ENCODE measurements at places on chromosomes 1 and 21.

- no peak for DNase-seq
Measured at GRCh38 chr1:222034790-222035189, 292.9 kb upstream of the DUSP10 start.

- DNase-seq: no peak
Measured at GRCh38 chr1:233668146-233668724, 54.3 kb downstream of the KCNK1 start.

DNA sequence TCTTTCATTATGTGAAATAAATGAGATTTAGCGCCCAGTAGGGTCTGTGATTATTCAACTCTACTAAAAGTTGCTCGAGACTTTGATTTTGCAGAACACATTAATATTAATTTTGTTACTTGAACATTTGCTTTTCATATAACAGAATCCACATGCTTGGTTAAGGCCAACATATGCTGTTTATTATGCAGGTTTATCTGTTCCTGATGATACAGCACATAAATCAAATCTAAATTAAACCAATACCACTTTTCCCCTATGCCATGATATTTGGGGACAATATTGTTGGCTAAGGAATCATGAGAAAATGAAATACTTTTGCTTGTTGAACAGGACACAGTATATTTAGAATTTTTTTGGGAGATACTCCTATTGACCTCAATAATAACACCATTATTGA lies 291.1 kb downstream of the USP25 start:
- no peak for DNase-seq

GRCh38 chr1:41259221-41259620 lies 17.1 kb upstream of the SCMH1 start:
- no peak for DNase-seq

GRCh38 chr21:29017639-29018237 lies 1.4 kb downstream of the RWDD2B start:
- DNase-seq: no peak

DNA sequence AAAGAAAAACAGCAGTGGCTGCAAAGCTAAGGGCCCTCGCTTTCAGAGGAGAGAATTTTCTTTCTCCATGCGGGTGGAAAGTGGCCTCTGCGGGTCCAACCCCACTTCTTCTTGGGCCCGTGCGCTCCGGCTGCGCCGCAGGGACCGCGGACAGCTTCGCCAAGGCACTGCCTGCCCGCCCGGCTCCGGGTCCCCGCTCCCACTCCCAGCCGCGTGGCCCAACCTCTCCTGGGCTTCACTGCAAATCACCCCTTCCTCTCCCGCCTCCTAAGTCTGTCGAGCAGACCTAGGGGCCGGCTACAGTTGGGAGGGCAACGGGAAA lies 1.0 kb upstream of the RUNX3 start:
- no peak for DNase-seq

DNA sequence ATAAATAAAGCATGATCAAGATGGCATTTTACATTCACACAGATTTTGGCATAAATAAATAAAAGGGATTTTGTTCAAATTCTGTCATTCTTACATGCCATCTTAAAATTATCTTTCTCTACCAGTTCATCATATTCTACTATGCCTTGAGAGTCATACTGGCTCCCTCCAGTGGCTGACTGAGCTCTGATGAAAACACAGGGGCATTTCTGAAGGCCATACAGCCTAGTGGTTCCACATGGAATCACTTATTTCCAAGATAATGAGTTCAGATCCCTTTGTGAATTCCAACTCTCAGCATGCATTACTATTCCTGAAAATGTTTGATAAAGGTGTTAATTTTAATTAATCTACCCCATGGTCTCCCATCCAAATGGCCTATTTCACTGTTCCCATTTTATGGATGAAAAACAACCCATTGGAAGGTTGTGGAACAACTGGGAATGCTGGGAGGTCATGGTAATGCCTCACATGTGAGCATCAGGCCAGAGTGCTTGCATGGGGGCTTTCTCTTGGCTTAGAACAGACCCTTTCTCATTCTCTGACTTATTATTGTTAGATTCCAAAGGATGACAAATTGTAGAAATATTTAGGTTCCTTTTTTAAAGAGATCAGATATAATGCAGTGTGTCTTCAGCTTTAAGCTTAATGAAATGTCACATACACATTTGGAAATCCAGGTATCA lies 622.4 kb upstream of the PKN2 start:
- no peak for DNase-seq

GRCh38 chr1:97143236-97143882 lies 421.8 kb downstream of the PTBP2 start:
- no peak for DNase-seq

DNA sequence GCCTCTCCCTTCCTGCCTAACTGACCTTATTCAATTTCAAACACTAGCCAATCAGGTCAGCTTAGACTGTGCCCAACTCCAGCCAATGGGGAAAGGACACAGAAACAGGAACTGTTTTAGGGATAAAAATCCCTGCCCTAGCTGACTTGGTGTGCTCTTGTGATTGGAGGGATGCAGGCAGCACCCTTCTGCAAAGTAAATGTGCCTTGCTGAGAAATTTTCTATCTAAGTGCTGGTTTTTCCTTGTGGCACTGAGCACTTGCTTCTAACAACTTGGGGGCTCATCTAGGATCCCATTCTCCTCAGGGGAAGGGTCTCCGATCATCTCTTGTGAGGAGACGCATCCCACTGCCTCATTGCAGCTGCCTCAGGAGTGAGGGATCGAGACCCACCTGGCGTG lies 10.7 kb upstream of the CD2 start:
- no peak for DNase-seq

DNA sequence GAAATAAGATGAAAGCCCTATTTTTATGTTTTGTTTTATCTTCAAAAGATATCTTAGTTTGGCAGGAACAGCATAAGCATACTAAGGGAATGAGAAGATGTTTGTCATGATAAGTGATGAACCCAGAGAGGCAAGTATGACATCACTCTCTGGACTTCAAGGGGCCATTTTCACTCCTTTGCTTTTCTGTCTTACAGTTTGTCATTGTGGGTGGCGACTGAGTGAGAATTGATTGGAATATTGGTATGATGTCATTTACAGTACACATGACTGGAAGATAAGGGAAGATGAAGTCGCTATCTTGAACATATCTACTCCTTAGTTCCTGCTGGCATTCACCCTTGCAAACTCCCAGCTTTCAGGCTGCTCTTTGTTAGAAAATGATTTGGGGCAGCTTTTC lies 258.1 kb upstream of the RAB4A start:
- no peak for DNase-seq

DNA sequence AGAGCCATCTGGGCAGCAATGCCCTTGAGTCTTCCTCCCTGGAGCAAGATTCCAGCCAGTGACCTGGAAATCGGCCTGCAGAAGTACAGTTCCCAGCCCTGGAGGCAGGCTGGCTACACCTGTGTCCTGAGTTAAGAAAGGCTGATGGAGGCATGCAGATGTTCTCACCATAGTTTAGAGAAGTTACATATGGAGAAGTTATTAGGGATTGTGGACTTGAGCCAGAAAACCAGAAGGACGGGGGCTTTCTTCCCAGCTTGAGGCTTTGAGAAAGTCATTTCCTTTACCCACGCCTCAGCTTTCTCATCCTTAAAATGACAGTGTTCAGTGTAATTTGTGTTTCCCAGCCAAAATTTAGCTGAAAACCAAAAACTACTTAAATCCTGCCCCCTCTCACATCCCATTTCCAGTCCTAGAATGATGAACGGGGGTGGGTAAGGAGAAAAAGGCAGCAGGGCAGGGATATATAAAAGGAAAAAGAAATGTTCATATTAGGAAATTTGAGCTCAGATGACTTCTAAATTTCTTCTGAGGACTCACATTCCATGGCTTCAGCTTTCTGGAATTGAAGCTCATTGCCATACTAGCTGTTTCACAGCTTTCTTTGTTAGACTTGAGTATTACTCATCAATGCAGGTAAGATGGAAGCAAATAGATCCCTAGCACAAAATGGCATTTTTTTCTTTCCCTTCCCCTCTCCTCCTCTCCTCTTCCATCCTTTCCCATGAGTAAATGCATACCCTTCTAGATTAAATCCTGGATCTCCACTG lies 14.4 kb upstream of the C8B start:
- no peak for DNase-seq

- no peak for DNase-seq
Measured at GRCh38 chr1:13583966-13584791, 547 bp downstream of the PDPN start.

DNA sequence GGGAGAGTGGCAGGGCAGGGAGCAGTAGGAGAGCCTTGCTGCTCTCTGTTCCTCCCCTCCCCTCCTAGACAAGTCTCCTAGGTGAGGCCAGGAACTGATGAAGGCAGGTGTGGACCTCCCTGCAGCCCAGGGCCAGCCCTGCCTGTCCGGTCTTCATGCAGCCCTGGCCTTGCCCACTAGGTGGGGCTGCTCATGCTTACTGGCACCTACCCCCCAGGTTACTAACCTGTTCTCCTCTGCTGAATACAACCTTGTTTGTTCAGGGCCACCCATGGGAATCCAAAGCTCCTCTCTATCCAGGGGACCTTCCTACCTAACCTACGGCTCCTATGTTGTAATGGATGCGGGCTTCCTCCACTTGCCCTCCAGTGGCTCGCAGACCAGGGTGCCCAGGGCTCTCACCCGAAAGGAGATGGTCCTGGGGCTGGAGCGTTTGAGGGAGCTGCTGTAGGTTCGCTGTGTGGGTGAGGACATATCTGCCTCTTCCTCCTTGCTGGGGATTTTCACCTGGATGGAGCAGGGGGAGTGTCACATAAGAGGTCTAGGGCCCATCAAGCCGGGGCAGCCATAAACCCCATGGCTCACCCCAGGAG lies 7.9 kb upstream of the TNNT2 start:
- DNase-seq: no peak

GRCh38 chr1:151763990-151764389 lies 694 bp upstream of the MRPL9 start:
- DNase-seq: no peak

DNA sequence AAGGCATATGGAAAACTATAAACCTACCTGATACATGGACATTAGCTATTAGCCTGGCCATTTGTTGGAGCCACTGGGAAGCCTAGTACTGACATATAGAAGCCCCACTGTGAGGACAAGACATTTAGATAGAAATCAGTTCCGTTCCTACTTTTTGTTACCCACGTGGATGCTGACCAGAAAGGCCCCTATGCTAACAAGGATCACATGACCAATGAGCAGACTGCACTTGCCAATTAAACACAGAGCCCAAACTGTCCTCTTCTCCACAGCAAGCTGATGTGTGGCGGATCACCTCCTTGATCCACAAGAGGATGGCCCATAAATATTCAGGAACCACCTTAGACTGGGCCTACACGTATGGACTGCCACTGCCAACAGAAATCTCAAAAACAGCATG lies 11.2 kb upstream of the OR6K3 start:
- no peak for DNase-seq

DNA sequence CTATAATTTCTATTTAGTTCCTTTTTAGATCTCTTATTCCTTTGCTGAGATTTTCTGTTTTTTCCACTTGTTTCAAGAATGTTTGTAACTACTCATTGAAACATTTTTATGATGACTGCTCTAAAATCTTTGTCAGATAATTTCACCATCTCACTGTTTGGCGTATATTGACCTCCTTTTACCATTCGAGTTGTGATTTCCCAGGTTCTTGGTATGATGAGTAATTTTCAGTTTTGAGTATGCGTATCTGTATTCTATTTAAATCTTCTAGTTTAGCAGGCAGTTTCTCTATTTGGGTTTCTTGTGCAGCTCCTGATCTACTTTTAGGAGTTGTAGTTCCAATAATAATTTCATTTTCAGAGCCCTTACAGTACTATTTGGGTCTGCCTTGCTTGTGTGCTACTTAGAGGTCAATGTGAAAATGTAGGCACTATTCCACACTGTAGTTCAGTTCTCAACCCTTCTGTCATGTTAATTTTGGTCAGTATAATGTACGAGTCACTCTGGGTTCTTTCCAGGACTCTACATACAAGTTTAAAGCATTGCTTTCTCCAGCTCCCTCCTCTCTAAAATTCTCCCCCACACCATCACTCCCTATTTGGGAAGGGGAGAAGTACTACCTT lies 115.5 kb downstream of the ACBD6 start:
- DNase-seq: no peak

DNA sequence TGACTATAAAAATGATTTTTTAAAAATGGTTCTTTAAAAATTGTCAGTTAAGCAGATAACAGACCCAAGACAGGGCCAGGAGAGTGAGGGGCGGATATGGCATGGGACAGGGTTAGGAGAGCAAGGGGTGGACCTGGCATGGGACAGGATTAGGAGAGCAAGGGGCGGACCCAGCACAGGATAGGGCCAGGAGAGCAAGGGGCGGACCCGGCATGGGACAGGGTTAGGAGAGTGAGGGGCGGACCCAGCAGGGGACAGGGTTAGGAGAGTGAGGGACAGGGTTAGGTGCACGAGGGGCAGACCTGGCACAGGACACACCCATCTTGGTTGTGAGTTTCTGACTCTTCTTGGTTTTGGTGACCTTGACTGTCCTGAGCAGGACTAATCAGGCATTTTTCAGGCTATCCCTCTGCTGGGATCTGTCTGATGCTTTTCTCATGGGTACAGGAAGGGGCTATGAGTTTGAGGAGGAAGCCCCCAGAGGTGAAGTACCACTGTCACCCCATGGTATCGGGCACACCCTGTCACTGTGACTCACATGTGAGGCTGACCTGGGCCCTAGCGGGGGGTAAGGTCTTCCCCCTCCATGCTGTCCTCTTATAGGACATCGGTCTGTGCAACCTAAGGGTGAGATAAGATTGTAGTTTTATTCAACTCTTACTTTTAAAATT lies 159.0 kb upstream of the COL6A1 start:
- no peak for DNase-seq

- no peak for DNase-seq
Measured at GRCh38 chr1:67634396-67634935, 50.5 kb upstream of the GADD45A start.

DNA sequence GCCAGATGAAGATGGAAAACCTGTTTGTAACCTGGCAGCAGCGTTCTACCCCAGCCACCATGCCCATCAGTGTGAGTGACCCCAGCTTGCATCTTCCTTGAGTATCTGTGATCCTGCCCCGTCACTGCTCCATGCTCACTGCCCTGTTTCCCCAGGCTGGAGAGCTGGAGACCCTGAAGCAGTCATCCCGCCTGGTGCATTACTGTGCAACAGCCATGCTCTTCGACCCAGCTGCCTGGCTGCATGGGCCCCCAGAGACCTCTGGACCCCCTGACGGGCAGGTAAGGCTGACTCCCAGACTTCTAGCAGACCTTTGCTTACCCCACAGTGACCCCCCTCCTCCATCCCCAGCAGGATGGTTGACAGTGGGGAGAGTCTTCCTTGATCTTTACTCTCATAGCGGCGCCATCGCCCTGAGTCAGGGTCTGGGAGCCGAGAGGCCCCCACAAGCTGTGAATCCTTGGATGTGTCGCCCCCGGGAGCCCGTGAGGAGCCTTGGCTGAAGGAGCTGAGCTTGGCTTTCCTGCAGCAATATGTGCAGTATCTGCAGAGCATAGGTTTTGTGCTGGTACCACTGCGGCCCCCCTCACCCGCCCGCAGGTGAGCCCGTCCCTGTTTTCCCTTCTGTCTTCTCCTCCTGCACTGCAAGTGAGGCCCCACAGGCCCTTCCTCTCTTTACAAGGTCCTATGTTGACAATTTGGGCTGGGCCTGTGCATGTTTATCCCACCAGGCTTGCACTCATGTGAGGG lies 10.4 kb downstream of the HYI start:
- no peak for DNase-seq

- DNase-seq: no peak
Measured at GRCh38 chr1:66182551-66183178, 351.3 kb upstream of the SGIP1 start.

GRCh38 chr1:224433041-224433691 lies 1.4 kb downstream of the WDR26 start:
- no peak for DNase-seq

Measured in activated CD8-positive, alpha-beta memory T cell treated with anti-CD3 and anti-CD28 coated beads for 4 hours (primary cell).